Activated T-cell treated with anti-CD3 and anti-CD28 coated beads, Interleukin-2, amount 50 U/mL, for 72 hours (primary cell): ENCODE measurements at places on chromosomes 4 and X.

GRCh38 chr4:53067125-53067802 lies 205.1 kb downstream of the RASL11B start:
- peak overlapping the region; percentile 10 for H3K27ac ChIP-seq
- H3K4me1 ChIP-seq, result no peaks in the 10 kb centered on the region
- H3K36me3 ChIP-seq, result peaks cover 14% of the 10 kb centered on the region
- H3K4me3 ChIP-seq, result no peak overlapping the region

DNA sequence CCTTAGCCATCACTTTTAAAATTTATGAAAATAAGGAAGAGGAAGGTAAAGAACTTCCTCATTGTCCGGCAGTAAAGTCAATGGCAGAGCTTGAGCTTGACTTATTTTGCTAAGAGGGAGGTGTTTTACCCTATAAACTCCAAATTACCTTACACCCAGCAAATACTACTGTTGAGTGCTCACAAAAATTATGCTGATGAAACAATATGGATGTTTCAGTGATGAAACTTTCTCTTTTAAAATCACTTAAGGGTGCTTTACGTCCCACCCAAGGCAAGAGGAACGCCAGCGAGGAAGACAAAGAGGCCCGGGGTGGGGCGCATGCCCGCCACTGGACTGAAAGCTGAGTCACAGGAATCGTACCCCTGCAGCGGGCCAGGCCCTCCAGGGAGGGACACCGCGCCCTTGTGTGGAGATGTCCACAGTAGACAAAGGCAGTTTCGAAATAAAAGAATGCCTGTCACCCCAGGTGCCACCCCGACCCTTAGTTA lies 560 bp upstream of the TMSB4X start:
- peak overlapping the region; percentile 99 for H3K27ac ChIP-seq
- H3K36me3 ChIP-seq, result peaks cover 37% of the 10 kb centered on the region
- H3K4me1 ChIP-seq, result peaks cover 48% of the 10 kb centered on the region
- peak overlapping the region; percentile 94 for H3K4me3 ChIP-seq
- peaks cover 63% of the 10 kb centered on the region for H3K27me3 ChIP-seq
- peak; percentile 74 for DNase-seq

GRCh38 chr4:41148931-41149330 lies 65.4 kb downstream of the APBB2 start:
- no peaks in the 10 kb centered on the region for H3K27me3 ChIP-seq
- no peak overlapping the region for H3K27ac ChIP-seq
- no peak overlapping the region for H3K4me3 ChIP-seq
- no peaks in the 10 kb centered on the region for H3K4me1 ChIP-seq
- no peaks in the 10 kb centered on the region for H3K36me3 ChIP-seq

DNA sequence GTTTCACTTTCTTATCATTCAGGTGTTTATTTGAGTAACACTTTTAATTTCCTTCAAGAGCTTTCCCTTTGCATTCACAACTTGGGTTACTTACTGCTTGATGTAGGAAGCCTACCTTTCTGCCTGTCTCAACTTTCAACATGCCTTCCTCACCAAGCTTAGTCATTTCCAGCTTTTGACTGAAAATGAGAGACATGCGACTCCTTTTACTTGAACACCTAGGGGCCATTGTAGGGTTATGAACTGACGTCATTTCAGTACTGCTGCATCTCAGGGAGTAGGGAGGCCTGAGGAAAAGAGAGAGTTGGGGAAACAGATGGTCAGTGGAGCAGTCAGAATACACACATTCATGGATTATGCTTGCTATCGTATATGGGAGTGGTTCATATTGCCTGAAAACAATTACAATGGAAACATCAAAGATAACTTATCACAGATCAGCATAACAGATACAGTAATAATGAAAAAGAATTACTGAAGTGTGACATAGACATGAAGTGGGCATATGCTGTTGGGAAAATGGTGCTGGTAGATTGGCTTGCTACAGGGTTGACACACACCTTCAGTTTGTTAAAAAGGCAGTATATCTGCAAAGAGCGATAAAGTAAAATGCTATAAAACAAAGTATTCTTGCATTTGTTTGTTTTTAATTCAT lies 25.7 kb downstream of the USP53 start:
- peak overlapping the region; percentile 62 for H3K27ac ChIP-seq
- H3K4me1 ChIP-seq, result peaks cover 48% of the 10 kb centered on the region
- H3K4me3 ChIP-seq, result peak overlapping the region; percentile 79
- peak; percentile 59 for DNase-seq
- peaks cover 5% of the 10 kb centered on the region for H3K36me3 ChIP-seq

- DNase-seq, result no peak
- H3K36me3 ChIP-seq, result peaks cover 6% of the 10 kb centered on the region
- H3K27ac ChIP-seq, result peak overlapping the region; percentile 16
- peaks cover 66% of the 10 kb centered on the region for H3K4me1 ChIP-seq
Measured at GRCh38 chrX:44997888-44998287, 124.9 kb downstream of the KDM6A start.

DNA sequence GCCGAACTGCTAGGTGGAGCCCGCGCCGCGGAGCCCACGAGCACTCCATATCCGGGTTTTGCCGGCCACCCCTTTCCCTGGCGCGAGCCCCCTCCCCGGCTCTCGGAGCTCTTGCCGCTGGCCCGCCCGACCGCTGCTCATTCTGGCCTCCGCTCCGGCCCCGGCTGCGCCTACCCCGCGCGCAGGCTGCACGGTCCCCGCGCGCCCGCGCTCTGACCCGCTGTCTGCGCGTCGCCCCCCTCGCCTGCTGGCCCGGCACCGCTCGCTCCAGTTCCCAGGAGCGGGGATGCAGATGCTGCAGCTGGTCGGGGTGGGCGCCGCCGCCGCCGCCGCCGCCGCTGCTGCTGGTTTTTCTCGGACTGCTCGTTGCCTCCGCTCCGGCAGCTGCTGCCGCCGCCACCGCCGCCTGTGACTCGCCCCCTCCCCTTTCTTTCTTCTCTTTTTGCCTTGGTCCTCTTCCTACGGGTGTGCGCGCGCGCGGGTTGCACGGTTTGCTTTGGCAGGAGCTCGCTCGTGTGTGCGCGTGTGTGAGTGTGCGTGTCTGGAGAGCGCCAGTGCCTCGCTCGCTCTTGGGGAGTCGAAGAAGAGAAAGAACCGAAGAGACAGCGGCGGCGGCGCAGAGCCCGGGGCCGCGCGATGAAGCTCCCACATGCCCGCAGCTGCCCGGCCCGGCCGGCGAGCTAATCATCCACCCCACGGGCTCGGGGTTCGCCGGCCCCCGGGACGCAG lies at the start of gene ADGRL3:
Gene ADGRL3 (plus strand): TSS at position 140 of the 729 bp plus-strand sequence.
- H3K36me3 ChIP-seq, result peaks cover 2% of the 10 kb centered on the region
- H3K27me3 ChIP-seq, result peaks cover 49% of the 10 kb centered on the region
- no peak within 1 kb of the TSS for H3K27ac ChIP-seq
- no peaks in the 10 kb centered on the region for H3K4me1 ChIP-seq
- H3K4me3 ChIP-seq, result peak within 1 kb of the TSS; percentile 79
- DNase-seq, result no peak

DNA sequence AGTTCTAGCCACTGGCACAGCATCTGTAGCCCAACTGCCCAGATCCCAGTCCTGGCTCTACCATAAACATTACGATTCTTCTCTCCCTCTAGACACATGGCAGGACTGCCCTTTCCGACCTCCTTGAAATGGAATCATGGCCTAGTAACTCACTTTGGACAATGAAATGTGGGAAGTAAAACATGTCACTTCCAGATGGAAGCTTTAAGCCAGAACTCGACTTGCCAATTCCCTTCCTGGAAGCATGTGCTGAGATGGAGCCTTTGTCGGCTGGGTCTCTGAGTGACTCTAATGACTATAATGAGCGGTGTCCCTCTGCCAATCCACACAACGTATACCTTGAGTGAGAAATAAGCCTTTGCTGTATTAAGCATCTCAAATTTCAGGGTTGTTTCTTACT lies 34.7 kb downstream of the SH3RF1 start:
- peaks cover 6% of the 10 kb centered on the region for H3K27me3 ChIP-seq
- no peaks in the 10 kb centered on the region for H3K4me1 ChIP-seq
- no peaks in the 10 kb centered on the region for H3K36me3 ChIP-seq
- H3K4me3 ChIP-seq, result no peak overlapping the region
- no peak for DNase-seq

DNA sequence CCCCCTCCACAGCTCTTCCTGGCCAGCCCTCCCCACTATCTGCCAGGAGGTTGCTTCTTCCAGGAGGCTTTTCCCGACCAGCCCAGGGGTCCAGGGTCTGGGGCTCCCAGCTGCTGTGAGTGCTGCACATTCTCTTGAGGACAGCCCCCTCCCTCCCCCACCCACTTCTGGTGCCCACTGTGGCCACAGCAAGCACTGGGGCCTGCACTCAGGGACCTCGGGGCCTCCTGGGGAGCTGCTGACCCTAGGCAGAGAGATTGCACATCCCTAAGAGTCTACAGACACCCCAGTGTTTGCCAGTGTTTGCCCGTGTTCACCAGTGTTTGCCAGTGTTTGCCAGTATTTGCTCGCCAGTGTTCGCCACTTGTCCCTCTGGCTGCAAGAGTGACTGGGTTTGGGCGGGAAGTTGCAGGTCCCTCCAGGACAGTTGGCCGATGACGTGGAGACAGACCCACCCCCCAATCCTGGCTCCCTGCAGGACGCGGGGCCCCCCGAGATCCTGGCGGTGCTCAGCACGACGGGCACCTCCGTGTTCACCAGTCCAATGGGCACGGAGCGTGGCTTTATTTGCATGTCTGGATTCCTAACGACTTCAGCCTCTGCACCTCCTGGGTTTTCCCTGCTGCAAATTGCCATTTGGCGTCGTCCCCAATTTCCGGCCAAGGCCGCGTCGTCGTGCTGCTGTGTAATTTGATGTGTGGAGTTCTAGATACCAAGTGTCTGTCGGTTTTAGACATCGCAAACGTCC lies 87.5 kb upstream of the NKX1-1 start:
- no peaks in the 10 kb centered on the region for H3K4me1 ChIP-seq
- no peak for DNase-seq
- H3K36me3 ChIP-seq, result no peaks in the 10 kb centered on the region
- H3K27me3 ChIP-seq, result no peaks in the 10 kb centered on the region

DNA sequence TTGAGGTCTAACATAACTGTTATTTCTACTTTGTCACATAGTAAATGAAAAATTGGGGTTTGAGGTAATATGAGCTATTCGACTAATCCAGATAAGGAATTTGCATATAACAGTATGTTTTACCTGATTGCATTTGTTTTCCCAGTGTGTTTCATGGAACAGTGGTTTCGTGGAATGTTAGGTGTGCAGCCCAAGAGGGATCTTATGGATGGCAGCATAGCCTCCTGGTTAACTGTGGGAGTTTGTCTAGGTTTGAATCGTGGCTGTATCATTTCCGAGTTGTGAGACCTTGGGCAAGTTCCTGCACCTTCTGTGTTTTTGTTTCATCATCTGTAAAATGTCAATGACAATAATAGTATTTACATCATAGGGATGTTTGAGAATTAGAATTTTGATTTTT lies 7.9 kb downstream of the BMPR1B start:
- H3K4me3 ChIP-seq, result no peak overlapping the region
- H3K4me1 ChIP-seq, result no peaks in the 10 kb centered on the region
- no peak overlapping the region for H3K27ac ChIP-seq
- no peak for DNase-seq
- peaks cover 37% of the 10 kb centered on the region for H3K27me3 ChIP-seq

- peaks cover 16% of the 10 kb centered on the region for H3K27me3 ChIP-seq
- H3K4me3 ChIP-seq, result no peak overlapping the region
- no peak overlapping the region for H3K27ac ChIP-seq
Measured at GRCh38 chrX:129123795-129124194, 399.5 kb downstream of the SMARCA1 start.

DNA sequence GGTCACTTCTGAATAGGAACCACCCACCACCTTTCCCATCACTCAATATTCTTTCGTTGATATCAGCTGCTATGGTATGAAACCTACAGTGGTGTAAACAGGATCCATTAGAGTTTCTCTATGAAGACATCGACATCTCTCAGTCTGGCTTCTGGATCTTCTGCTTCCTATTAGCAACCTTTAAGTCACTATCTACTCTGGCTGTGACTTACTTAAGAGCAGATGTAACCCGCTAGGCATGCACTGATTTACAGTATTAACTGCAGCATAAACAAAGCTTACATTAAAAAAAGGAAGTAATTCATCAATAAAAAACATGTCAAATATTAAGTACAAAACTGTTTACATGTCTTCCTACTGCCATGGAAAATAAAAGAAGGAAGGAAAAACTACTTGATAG lies 96.4 kb downstream of the ANAPC10 start:
- H3K4me3 ChIP-seq, result no peak overlapping the region
- no peaks in the 10 kb centered on the region for H3K27me3 ChIP-seq
- DNase-seq, result no peak
- peaks cover 15% of the 10 kb centered on the region for H3K36me3 ChIP-seq
- H3K27ac ChIP-seq, result no peak overlapping the region
- H3K4me1 ChIP-seq, result no peaks in the 10 kb centered on the region

- H3K4me3 ChIP-seq, result no peak overlapping the region
- H3K27ac ChIP-seq, result no peak overlapping the region
- no peak for DNase-seq
- no peaks in the 10 kb centered on the region for H3K36me3 ChIP-seq
Measured at GRCh38 chrX:1119275-1119674, 93.2 kb downstream of the CRLF2 start.

DNA sequence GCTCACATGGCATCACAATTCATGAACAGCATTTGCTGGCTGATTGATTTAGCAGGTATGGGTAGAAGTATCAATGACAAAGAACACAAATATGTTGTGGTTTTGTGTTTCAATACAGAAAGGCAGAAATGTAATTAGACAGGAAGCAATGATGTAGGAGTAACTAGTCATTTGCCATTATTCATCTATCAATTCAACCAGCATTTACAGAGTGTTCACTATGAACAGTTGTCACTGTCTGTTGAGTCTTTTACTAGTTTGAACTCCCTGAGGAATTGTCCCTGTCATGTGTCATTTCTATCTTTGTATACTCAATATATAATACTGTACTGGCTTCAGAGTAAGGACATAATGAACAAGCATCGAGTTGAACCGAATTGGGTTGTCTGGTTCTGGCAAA lies 51.5 kb upstream of the ARHGAP24 start:
- no peaks in the 10 kb centered on the region for H3K27me3 ChIP-seq
- H3K4me1 ChIP-seq, result no peaks in the 10 kb centered on the region
- H3K27ac ChIP-seq, result no peak overlapping the region
- H3K36me3 ChIP-seq, result no peaks in the 10 kb centered on the region
- no peak overlapping the region for H3K4me3 ChIP-seq

GRCh38 chr4:111632641-111633151 lies 512.6 kb upstream of the FAM241A start:
- no peaks in the 10 kb centered on the region for H3K4me1 ChIP-seq
- no peaks in the 10 kb centered on the region for H3K36me3 ChIP-seq
- DNase-seq, result no peak
- no peak overlapping the region for H3K27ac ChIP-seq
- H3K4me3 ChIP-seq, result no peak overlapping the region
- H3K27me3 ChIP-seq, result no peaks in the 10 kb centered on the region

DNA sequence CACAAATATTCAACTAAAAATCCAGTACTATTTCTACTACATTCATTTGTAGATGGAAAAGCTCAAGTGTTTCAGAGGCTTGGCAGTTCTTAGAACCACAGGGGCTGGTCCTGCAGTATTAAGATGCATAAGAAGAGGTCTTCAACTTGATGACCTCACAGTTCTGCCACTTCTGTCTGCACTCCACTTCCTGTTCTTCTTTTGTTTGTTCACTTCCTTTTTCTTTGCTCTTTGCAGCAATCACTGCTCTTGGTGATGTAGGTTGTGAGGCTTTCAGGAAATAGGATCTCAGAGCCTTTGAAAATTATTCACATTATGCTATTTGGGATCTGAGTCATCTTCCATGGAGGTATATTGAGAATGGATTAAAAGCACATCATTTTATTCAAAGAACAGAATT lies 602.0 kb upstream of the CPEB2 start:
- no peak overlapping the region for H3K4me3 ChIP-seq
- H3K36me3 ChIP-seq, result peaks cover 2% of the 10 kb centered on the region
- H3K4me1 ChIP-seq, result no peaks in the 10 kb centered on the region
- no peak for DNase-seq
- no peak overlapping the region for H3K27ac ChIP-seq

- peaks cover 13% of the 10 kb centered on the region for H3K36me3 ChIP-seq
- no peak overlapping the region for H3K4me3 ChIP-seq
- no peak for DNase-seq
- H3K4me1 ChIP-seq, result peaks cover 34% of the 10 kb centered on the region
- no peak overlapping the region for H3K27ac ChIP-seq
Measured at GRCh38 chr4:102311407-102311806, 33.9 kb downstream of the SLC39A8 start.
